Activated T-helper 17 cell treated with anti-CD3 and anti-CD28 coated beads, Interleukin-2, amount 50 U/mL, for 72 hours (primary cell): ENCODE measurements at places on chromosomes 16 and 17. TPM values are rescaled to one million over a fixed set of nuclear protein-coding genes. Genes with fewer than 3 reads are reported as not detected.

The SLFN14 gene
- not detected for total RNA-seq

The CNGB1 gene
- not detected for total RNA-seq

The CSH2 gene
- total RNA-seq = 3.5 TPM

The CETP gene
- not detected for total RNA-seq
